ENCODE measurements at places on chromosomes 4 and X.

GRCh38 chr4:168710353-168710946 is 213.6 kb downstream of the PALLD start:
- H3K4me3 ChIP-seq = no peak overlapping the region
- H3K4me1 ChIP-seq = no peaks in the 10 kb centered on the region
- no peak overlapping the region for H3K27ac ChIP-seq
- H3K36me3 ChIP-seq = no peaks in the 10 kb centered on the region
- no peak for DNase-seq

DNA sequence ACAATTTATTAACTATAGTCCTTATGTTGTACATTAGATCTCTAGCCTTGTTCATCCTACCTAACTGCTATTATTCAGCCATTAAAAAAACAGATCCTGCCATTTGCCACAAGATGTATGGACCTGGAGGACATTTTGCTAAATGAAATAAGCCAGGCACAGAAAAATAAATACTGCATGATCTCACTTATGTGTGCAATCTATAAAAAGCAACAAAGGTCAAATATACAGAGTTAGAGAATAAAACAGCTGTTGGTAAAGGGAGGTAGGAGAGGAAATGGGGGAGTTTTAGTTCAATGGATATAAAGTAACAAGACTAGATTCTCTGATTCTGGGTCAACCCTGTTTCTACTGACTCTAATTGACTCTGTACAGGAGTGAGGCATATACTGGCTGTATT is 103.3 kb upstream of the FAM9C start:
- H3K4me3 ChIP-seq = no peak overlapping the region
- peaks cover 4% of the 10 kb centered on the region for H3K4me1 ChIP-seq
- H3K27ac ChIP-seq = no peak overlapping the region
- DNase-seq = no peak
- no peaks in the 10 kb centered on the region for H3K27me3 ChIP-seq

DNA sequence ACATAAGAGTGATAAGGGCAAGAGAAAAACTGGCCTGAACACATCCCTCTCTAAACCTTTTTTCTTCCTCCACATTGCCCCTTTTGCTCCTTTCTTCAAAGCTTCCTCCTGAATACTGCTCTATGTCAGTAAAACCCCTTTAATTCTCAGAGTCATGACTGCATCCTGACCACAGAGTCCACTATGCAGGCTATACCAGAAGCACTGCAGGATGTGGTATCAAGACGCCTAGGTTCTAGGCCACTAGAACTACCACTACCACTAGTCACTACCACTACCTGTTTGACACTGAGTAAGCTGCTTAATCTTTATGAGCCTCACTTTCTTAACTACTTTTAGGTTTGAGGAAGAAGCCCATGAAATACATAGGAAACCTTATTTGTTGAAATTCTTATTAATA is 38.7 kb downstream of the ARHGEF9 start:
- H3K27ac ChIP-seq = peak overlapping the region; percentile 53
- H3K27me3 ChIP-seq = no peaks in the 10 kb centered on the region
- no peak overlapping the region for H3K4me3 ChIP-seq
- no peaks in the 10 kb centered on the region for H3K36me3 ChIP-seq

DNA sequence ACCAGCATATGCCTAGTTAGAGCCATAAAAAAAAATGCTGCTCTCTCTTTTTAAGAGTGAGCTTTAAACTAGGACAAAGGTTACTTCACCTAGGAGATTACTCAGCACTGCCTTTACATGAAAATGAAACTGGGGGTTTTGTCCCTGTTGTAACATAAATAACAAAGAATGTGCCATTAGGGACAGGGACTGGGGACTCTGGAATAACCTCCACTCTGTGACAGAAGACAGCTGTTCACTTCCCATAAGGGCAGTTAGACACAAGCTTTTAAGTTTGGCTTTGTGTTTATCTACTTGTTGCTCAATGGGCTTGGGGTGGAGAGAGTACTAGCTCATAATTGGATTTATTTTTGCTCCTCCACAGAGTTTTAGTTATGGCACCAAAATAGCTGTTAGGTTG is 11.9 kb downstream of the ENPEP start:
- H3K4me1 ChIP-seq = no peaks in the 10 kb centered on the region
- H3K36me3 ChIP-seq = no peaks in the 10 kb centered on the region
- H3K27me3 ChIP-seq = no peaks in the 10 kb centered on the region

DNA sequence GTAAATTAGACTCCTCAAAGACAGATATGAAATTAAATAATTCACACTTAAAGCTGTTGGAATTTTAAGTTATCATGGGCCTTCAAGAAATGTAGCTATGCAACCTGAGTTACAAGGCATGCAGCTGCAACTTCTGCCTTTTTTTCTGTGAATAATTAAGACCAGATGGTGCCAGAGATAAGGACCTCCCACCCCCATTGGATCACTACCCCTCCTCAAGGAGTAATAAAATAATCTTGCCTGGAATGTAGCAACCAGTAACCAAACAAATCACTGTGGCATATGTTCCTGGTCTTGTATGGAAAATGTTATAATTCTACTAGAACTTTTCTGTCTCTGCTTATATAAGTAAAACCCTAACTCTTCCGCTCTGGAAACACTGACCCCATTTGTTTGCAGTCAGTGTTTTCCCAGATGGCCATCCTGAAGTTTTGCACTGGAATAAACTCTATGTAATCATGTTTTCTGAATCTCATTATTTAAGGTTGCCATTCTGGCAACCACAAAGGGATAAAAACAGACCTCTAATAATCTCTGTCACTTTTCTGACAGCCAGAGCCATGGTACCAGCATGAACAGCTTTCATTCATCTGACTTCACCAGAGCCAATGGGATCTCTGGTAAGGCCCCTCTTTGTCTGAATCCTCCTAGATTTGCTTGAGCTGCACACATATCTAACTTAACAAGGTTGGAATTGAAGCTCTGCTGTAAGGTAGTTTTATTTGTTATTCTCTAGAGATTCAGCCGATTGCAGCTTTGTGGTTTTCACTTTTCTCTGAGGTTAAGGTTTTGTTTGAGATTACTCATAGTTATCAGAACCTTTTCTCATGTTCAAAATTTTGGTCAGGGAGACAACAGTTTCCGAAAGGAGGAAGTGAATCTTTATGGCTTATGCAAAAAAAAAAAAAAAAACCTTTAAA is 274.6 kb downstream of the NAF1 start:
- no peaks in the 10 kb centered on the region for H3K36me3 ChIP-seq
- H3K27me3 ChIP-seq = no peaks in the 10 kb centered on the region
- no peak overlapping the region for H3K27ac ChIP-seq
- H3K4me3 ChIP-seq = no peak overlapping the region

GRCh38 chrX:155819966-155820491 is 61.1 kb upstream of the VAMP7 start:
- no peaks in the 10 kb centered on the region for H3K4me1 ChIP-seq
- no peaks in the 10 kb centered on the region for H3K27me3 ChIP-seq
- no peak overlapping the region for H3K27ac ChIP-seq
- no peak overlapping the region for H3K4me3 ChIP-seq
- DNase-seq = peak; percentile 30

- no peak overlapping the region for H3K4me3 ChIP-seq
- no peak for DNase-seq
- no peaks in the 10 kb centered on the region for H3K4me1 ChIP-seq
- H3K27ac ChIP-seq = no peak overlapping the region
- H3K27me3 ChIP-seq = no peaks in the 10 kb centered on the region
Measured at GRCh38 chr4:24321131-24321530, 263.2 kb downstream of the DHX15 start.

- no peak overlapping the region for H3K4me3 ChIP-seq
- no peaks in the 10 kb centered on the region for H3K4me1 ChIP-seq
- no peak for DNase-seq
- H3K36me3 ChIP-seq = no peaks in the 10 kb centered on the region
Measured at GRCh38 chr4:120703908-120704307, 218.6 kb downstream of the PRDM5 start.

DNA sequence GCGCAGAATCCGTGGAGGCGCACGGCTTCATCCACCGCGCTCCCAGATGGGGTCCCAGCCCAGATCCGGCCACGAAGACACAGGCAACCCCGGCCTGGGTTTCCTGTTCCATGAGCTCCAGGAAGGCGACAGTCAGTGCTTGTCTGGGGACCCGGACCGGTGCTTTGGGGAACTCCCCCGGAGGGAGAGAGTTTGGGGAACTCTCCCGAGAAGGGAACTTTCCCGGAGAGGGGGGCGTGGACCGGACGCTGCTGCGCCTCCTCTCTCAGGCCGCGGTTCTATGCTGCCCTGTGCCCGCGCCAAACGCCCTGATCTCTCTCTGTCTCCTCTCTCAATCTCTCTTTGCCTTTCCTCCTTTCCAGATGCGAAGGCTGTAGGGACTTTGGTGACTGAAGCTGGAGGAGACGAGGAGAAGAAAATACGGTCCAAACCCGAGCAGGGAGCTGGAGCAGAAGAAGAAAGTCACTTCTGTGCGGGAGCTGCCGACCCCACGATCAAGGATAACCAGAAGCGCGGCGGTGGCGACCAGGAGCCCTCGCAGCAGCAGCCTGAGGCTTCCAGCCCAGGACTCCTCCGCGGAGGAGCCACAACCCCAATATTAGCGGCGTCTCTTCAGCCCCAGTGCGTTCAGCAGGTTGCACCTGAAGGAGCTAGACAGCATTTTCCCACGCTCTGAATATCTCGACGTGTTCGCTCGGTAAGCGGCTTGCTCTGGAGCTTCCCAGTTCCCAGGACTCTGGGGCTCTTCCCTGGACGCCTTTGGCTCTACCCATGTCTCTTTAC is 47.6 kb upstream of the NKAP start:
- H3K4me3 ChIP-seq = peak overlapping the region; percentile 26
- no peak for DNase-seq
- no peaks in the 10 kb centered on the region for H3K36me3 ChIP-seq

GRCh38 chr4:158229768-158230167 is 19.5 kb downstream of the TMEM144 start:
- peaks cover 5% of the 10 kb centered on the region for H3K27me3 ChIP-seq
- H3K36me3 ChIP-seq = no peaks in the 10 kb centered on the region
- no peak overlapping the region for H3K4me3 ChIP-seq
- H3K27ac ChIP-seq = no peak overlapping the region

DNA sequence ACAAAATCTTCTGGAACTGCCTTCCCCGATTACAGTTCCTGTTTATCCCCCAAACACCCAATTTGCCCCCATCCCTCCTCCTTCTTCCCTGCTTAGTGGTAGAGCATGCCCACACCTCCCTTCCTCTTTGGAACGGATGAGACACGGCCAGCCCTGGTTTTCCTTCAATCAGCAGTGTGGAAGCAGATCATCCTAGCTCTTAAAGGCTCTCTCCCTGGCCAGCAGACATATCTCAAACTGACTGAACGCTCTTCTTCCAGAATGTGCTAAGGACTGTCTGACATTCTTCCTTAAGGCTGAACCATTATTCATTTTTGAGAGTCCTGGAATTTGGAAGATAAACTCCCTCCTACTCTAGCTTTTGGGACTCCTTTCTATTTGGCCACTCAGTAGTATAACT is 161.1 kb downstream of the TRIML1 start:
- DNase-seq = no peak
- H3K36me3 ChIP-seq = no peaks in the 10 kb centered on the region
- H3K4me3 ChIP-seq = no peak overlapping the region
- H3K27ac ChIP-seq = no peak overlapping the region

DNA sequence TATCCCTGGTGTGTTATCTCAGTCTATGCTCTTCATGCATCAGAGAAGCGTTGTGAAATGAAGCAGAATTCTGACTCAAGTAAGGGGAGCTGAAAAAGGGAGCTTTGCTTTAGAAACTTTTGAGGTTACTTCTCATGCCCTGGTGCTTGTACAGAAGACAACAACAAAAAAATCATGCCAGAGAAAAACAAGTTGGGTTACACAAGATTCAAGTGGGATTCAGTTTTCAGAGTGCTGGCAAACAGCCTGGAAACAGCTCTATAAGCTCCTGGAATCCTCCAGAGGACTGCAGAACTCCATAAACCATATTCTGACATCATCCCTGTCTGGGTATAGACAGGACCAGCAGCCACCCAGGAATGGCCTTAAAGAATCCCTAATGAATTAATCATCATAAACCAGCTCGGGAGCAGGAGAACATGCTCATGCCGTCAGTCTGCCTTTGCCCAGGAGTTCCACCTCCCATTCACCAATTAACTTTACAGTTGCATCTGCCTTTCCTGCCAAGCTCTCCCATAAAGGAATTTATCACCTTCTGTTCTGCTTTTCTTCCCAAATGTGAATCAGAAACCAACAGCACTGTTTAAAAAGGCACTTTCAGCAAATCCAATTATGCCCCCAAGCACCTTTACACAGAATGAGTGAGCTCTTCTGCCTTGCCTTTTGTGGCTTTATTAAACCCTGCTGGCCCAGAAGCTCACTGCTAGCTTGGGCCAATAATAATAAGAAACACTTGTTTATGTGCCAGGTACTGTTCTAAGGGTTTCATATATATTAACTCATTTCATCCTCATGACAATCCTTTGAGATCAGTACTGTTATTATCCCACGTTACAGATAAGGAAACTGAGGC is 54.5 kb upstream of the FBXW7 start:
- H3K27ac ChIP-seq = no peak overlapping the region
- H3K4me1 ChIP-seq = peaks cover 14% of the 10 kb centered on the region
- no peak for DNase-seq
- no peak overlapping the region for H3K4me3 ChIP-seq
- no peaks in the 10 kb centered on the region for H3K36me3 ChIP-seq

DNA sequence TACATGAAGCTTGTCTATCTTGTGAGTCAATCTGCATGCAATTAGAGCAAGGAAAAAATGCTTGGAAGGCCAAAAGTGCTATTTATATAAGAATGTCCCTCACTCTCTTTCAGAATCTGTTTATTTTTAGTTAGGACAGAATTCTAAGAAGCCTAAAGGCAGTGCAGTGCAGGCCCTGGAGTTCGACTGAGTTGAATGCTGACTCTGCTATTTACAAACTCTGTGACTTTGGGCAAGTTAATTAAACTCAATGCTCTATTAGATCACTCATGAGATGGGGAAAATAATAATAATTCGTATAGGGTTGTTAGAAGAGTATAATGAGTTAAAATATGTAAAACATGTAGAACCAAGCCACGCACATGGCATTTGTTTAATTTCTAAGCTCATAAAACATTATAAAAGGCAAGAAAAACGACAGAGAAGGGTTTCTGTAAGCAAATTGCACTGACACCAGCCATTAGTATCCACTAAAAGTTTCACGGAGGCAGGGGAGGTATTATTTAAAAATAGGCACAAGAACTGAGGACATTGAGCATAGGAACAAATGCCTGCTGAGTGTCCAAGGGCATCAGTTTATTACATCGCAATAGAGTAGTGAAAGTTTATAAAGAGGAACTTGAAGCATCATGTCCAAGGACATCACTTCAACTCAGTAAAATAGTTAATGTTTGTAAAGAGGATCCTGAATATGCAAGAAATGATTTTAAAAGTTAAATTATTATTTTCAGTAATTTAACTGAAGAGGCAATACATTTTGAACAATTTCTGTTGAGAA is 115.0 kb upstream of the INPP4B start:
- H3K4me3 ChIP-seq = no peak overlapping the region
- H3K27me3 ChIP-seq = no peaks in the 10 kb centered on the region
- H3K27ac ChIP-seq = no peak overlapping the region

Measured in T-cell (primary cell).